CD4-positive, alpha-beta T cell treated with Interleukin-17A for 4 hours (primary cell): ENCODE measurements at places on chromosomes 6 and 20.

DNA sequence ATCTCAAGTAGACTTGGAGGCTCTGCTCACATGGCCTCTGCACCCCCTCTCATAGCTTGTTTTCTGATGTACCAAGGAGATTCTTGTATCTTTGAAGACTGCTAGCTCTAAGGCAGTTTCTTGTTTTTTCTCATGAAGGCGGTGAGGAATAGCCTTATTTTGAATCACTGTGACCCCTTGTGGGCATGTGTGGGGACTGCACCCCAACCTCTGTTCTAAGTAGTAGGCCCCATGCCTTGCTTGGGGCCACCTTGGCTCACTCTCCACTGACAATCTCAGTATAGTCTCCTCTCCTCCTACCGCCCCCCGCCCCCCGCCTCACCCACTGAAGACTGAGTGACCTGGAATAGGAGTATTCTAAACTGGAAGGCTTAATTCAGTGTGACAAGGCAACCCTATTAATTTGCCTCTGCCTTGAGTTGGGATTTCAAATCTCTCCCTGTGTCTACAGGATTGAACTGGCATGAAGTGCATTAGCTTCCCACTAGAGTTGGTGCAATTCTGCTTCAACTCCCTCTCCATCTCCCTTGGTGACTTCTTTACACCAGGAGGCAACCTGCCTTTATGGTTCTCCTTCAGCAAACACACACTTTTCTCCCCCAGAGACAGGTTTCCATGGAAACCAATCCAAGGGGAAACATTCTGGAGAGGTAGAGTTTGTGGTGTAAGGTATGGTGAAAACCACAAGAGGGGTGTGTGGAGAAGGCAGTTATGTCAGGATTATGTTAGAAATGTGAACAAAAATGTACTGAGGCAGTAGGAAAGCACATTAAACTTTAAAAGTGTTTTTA, 75.4 kb upstream of the ECI2 start:
- peak; percentile 53 for DNase-seq

- DNase-seq, result no peak
These were observed 245.5 kb downstream of the SLC35F1 start for GRCh38 chr6:118152524-118152923.

- peak; percentile 66 for DNase-seq
These were observed 10.9 kb downstream of the ABT1 start for GRCh38 chr6:26607434-26608230.

DNA sequence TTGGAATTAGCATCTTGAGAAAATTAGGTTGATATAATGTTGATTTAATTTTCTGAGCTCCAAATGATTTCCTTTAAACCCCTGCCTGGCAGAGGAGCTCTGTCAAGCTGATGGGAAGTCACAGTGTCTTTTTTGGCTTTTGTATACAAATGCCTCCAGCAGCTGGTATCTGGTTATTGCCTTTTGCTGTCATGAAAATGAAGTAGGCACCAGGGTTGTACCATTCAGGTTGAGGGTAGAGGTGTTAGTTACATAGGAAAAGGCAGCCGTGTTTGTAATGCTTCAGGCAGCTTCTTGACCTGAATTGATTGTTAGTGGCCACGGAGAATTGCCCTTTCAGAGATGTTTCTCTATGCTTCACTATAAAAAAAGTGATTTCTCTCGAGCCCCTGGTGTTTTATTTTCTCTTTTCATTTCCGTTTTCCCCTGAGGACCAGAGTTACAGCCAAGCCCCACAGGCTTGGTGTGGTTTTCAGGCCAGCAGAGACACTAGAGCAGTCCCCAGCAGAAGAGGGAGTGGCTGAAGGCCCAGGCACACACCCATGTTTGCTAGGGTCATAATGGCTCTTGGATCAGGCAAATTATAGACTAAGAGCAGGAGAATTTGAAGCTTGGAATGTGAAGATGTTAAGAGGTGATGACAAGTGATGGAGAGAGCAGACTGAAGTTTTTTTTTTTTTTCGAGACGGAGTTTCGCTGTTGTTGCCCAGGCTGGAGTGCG, 21.6 kb downstream of the CMTR1 start:
- DNase-seq, result no peak

DNA sequence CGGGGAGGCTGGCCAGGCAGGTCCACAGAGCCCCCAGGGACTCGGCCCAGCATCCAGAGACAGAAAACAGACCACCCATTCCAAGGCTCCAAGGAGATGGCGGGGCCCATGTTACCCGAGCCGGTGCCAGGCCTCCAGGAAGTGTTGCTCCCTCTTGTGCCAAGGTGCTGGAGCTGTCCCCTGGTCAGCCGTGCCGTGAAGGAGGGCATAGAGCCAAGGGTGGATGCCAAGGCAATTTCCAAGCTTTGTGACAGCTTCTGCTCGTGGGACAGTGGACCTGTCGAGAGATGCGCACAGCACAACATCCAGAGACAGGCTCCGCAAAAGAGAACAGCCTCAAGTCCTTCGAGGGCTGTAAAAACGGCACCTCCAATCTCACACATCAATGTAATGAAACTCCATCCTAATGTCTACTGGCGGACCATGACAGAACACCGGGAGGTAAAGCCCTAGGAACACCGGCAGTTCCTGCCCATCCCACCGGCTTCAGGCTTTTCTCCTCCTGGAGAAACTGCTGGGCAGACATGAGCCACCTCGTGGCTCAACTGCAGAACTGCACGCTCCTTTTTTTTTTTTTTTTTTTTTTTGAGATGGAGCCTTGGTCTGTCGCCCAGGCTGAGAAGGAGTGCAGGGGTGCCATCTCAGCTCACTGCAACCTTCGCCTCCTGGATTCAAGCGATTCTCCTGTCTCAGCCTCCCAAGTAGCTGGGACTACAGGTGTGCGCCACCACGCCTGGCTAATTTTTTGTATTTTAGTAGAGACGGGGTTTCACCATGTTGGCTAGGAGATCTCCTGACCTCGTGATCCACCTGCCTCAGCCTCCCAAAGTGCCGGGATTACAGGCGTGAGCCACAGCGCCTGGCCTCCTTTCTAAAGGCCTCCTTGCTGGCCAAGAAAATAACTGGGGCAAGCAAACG, 30.9 kb upstream of the AVP start:
- DNase-seq, result peak; percentile 46

GRCh38 chr20:3997446-3997845, 17.9 kb downstream of the RNF24 start:
- DNase-seq, result no peak

DNA sequence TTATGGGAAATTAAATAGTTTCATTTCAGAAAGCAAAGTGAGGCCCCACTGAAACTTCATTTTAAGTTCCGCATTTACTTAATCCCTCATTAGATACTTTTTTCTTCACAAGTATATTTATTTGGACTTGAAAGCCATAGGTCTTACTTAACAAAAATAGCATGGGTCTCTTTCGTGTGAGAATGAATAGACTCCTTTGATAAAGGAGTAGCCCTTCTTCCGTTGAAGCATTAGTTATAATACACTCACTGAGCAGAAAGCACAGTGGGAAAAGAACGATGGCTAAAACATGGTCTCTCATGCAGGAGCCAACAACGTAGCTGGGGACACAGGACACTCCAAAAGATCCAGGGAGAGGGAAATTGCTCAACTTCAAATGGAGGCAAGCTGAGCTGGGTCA, 130.4 kb downstream of the SLC23A2 start:
- no peak for DNase-seq

GRCh38 chr20:64244281-64244805, 11.2 kb upstream of the PCMTD2 start:
- DNase-seq, result no peak

GRCh38 chr20:35292504-35293285, 470 bp upstream of the FAM83C start:
- no peak for DNase-seq

- DNase-seq, result no peak
These were observed 128.2 kb downstream of the FRK start for GRCh38 chr6:115932481-115932880.

DNA sequence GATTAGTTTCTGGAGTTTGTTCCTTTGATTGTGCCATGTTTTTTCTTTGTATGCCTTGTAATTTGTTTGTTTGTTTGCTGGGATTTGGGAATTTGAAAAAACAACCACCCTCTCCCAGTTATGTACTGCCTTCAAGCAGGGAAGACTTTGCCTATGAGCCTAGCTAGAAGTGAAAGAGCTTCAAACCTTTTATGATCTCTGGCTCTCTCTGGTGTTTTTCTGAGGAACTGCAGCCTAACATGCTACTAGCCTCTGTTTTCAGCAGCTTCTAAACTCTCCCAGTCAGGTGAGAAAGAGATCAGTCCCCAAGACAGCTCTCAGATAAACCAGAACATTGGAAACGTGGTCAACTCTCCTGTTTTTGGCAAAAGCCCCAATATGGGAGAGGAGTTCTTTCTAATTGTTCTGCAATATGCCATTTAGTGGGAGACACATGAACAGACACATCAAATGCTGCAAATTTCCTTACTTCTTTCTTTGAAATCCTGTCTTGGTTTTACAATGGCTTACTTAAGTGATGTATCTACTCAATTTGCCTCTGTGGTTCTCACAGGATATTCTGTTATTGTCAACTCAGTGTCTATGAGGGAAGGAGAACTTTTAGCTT, 58.9 kb upstream of the SERINC1 start:
- peak; percentile 65 for DNase-seq

DNA sequence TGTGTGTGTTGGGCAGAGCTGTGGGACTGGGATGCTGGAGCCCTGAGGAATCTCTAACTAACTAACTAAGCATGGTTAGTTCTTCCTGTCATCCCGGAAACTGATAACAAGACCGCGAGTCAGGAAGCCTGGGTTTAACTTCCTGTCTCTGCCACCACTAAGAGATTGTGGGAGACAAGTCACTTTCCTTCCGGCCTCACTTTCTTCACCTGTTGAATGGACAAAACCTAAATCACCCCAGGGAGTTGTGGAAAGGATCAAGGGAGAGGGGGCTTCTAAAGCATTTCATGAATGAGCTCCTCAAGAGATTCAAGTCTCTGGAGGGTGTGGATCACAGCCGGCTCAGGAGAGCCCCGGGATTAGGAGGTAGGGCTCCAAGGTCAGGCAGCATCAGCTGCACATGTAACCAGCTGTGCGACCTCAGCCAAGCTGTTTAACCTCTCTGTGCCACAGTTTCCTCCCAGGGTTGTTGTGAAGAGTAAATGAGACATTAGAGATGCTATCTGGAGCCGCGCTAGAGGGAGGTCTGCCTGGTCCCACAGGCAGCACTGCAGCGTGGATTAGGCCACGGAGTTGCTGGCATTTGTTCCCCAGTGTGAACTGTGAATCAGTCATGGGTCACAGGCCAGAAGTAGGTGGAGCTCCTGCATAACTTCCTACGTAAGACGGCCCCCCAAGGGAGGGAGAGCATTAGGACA, 105.1 kb downstream of the TOX2 start:
- peak; percentile 46 for DNase-seq

- no peak for DNase-seq
These were observed 135.0 kb downstream of the EPM2A start for GRCh38 chr6:145600299-145600698.

- no peak for DNase-seq
These were observed 6.1 kb upstream of the LEMD2 start for GRCh38 chr6:33794910-33795623.

DNA sequence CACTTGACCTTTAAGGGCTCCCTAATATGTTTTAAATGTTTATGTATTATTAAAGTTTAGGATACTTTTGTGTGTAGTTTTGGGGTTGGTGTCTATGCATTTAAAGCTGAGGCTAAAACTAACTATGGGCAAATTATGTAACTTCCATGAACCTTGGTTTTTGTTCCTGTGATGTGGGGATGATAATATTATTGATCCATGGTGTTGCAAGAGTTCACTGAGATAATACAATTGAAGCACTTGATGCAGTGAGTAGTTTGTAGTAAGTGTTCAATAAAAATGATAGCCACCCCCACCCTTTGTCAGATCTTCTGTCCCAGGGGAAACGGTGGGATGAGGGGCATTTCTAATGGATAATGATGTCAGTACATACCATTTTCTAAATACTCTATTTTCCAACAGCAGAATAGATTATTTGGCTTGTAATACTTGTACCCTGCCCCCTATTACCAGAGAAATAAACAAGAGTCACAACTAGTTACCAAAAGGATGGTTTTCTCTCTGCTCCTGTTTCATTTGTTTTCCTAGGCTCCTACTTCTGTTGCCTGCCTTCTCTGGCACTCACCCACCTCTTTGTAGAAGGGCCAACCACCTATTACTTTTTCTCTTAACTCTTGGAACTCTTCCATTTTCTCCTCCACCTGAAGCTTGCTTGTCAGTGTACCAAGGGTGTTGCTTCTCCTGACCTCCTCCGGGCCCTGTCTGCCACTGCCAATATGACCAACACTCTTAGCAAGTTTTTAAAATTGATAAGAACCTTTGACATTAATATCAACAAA, 97.9 kb downstream of the RCAN2 start:
- no peak for DNase-seq

- no peak for DNase-seq
These were observed 72.2 kb downstream of the SASH1 start for GRCh38 chr6:148414836-148415235.

DNA sequence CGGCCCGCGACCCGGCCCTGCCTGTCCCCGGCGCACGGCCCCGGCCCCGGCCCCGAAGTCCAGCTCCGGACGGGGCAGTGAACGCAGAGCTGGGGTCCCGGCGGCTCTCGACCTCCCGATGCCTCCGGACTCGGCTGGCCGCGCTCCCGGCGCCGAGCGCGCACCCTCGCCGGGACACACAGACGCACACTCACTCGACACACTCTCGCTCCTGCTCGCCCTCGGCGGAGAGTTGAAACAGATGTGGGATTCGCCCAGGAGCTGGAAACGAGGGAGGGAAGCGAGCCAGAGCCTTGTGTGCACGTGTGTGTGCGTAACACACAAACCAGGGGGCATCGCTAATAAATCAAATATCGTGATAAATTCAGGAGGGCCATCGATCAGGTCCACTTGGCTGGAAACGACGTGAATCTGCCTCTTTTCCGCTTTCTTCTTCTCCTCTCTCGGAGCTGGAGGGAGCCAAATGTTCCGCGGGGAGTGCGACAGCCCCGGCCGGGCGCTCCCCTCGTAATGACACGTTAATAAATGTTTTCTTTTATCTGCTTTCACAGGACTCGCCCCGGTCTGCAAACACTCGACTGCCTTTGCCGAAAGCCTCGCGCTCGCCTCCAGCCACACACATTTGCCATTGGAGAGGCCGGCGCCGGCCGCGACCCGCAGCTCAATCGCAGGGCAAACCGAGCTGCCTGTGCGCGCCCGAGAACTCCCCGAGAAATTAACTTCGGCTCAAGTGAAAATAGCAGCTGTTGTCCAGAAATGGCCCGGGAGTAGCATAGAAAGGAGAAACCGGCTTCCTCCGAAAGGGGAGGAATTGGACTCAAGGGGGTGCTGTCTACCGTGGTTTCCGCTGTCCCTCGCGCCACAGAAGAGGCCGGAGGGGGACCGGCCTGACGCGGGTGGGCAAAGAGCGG, 828 bp upstream of the SULF2 start:
- no peak for DNase-seq

GRCh38 chr20:40738976-40739375, 49.9 kb upstream of the MAFB start:
- DNase-seq, result no peak

GRCh38 chr6:25103603-25104002, 167.8 kb upstream of the RIPOR2 start:
- no peak for DNase-seq

GRCh38 chr6:98039904-98040607, 757.0 kb upstream of the MMS22L start:
- no peak for DNase-seq

DNA sequence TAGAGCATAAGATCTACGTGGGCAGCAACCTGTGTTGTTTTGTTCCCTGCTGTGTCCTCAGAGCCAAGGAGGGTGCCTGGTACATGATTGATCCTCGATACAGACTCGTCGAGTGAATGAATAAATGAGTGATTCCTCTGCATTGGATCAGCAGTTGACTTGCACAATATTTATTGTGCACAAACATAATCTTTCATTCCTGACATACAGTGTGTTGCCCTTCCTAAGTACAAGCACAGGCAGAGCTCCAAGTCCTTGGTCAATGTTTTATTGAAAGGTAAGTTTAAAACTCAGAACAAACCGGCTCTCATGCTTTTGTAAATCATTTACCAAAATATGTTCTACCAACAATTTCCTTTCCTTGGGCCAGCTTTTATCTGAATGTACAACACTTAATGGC, 57.4 kb downstream of the STMND1 start:
- no peak for DNase-seq
